ENCODE measurements at places on chromosomes 4 and X.
A peak's percentile ranks its signal among the peaks of the same experiment; 100 is the strongest.

DNA sequence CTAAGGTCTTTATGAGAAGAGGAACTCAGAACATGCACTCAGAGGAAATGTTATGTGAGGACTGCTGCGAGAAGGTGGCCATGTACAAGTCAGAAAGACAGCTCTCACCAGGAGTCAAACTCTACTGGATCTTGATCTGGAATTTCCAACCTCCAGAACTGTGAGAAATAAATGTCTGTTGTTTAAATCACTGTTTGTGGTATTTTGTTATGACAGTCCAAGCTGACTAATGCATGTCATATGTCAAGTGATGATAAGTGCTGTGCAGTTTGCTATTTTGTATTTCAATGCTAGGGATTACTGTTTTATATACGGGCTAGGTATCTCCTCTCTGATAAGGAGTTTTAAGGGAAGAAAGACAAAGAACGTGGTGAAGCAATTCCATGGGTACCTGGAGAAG is 162.3 kb downstream of the CPEB2 start:
- no peak for DNase-seq

- DNase-seq, result no peak
These were observed 104.8 kb upstream of the KIT start for GRCh38 chr4:54553001-54553400.

DNA sequence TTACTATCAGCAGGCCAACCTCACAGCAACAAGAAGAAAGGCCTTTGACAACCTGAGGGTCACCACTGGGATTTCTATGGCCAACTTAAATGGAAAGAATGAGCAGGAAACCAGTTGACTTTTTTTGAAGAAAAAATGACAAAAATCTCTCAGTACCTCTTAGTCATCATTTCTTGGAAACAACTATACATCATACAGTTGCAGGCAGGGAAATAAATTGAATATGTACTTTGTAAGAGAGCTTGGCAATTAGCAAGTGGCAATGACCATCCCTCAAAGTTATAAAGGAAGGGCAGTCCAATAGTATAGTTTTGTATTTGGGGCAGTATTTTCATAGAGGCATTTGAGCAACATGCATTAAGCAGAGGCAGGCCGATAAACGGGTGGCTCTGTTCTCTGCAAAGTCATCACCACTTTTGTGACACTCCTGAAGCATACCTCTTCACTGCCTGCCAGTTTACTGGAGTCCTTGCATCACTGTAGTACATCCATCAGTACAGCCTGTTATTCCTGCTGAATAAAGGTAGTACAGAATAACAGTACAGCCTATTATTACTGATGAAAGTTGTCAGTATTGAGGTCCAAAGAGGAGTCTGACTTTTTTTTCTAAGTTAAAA is 83.3 kb upstream of the AMELX start:
- DNase-seq, result no peak

DNA sequence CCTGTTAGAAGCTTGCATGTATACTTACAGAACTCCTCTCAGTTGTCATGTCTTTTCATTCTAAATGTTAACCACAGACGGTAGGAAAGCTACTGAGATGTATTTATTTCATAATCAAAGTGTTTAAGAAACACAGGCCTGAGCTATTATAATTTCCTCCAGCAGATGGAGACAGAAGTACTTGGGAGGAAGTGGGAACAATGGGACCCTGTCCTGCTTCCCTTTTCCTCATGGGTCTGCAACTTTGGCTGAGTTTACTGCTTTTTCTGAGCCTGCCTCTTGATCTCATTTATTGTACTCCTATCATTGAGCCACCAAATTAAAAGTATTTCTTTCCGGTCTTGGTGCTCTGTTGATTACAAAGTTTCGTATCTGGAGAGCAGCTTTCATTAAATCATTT is 67.7 kb upstream of the SPANXN2 start:
- DNase-seq, result no peak

- no peak for DNase-seq
These were observed 7.7 kb downstream of the SMIM10L2A start for GRCh38 chrX:135429429-135429828.

- DNase-seq, result no peak
These were observed 99.0 kb downstream of the HMX1 start for GRCh38 chr4:8772499-8773123.

GRCh38 chrX:48854898-48855297 is 19.5 kb upstream of the PCSK1N start:
- no peak for DNase-seq

- DNase-seq, result no peak
These were observed 1258.0 kb upstream of the IGFBP7 start for GRCh38 chr4:58368221-58368620.

DNA sequence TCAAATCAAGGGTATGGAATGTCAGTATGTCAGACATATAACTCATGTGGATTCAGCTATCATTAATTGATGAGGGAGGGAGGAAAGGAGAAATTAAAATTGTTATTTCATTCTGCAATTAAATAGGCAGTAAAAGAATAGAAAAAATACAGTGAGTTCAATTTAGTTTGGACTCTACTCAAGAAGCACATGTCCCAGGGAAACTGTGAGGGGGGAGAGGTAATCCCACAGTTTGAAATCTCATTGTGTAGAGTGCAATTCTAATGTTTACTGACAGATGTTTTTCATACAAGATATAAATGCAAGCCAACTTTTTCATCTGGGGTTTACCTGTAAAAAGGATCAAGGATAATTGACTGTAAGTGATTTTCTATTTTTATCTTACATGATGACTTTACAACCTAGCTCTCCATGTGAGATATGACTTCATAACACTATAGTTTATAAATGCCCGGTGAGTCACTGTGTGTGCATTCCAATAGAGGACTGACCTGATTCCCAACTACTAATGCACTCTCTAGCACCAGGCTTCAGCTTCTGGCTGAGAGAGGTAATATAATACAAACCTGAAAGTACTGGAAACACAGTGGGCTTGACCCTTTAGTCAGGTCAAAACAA is 35.2 kb upstream of the SCD5 start:
- no peak for DNase-seq

GRCh38 chr4:101279377-101279871 is 67.9 kb downstream of the PPP3CA start:
- DNase-seq, result peak; percentile 5

- DNase-seq, result no peak
These were observed 30.2 kb downstream of the MAML3 start for GRCh38 chr4:140123666-140124377.

DNA sequence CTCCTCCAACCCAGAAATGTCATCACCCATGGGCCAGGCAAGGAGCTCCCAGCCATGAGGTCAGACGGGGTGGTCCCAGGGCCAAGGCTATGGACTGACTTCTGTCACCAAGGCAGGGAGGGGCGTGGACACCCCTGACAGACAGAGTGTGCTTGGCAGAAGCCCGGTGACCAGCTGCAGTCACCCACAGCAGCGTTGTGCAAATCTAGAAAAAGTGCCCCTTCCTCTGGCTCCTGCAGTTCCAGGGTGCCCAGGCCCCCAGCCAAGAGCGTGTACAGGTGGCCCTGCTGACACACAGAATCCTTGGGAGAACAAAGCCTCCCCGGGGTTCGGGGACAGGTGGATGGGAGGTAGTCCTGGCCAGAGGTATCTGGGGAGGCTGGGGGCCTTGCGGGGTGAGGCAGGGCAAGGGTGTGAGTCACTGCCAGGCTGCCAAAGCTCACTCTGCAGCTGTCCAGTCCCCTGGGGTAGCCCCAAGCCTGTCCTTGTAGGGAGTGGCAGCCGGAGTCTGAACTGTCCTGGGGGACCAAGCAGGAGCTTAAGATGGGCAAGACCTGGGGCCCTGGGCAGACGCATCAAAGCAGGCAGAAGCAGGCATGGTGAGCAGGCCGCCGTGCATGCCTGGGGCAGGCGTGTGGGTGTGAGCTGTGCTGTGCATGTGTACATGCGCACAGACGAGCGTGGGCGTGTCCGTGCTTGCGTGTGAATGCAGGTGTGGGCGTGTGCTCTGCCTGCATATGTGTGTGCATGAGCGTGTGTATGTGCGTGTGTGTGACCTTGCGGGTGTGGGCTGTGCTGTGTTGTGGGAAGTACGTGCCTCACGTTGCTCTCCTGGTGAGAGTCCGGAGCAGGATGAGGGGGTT is 3.3 kb downstream of the MYL5 start:
- DNase-seq, result no peak

DNA sequence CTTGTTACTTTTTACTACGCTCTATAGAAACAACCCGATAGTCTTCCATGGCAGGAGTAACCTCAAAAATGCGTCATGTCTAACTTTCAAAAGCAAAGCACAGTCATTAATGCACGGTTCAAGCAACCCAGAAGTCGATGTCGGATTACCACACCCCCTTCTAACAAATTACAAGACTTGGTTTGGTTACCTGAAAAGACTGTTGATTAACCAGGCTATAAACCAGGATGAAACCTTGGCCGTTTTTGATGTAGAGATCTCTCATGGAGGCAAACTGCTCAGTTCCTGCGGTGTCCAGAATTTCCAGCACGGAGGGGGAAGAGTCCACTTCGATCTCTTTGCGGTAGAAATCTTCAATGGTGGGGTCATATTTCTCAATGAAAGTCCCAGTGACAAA is 2.4 kb downstream of the RAP2C start:
- no peak for DNase-seq

- no peak for DNase-seq
These were observed 180.8 kb downstream of the PRKX start for GRCh38 chrX:3532581-3533085.

DNA sequence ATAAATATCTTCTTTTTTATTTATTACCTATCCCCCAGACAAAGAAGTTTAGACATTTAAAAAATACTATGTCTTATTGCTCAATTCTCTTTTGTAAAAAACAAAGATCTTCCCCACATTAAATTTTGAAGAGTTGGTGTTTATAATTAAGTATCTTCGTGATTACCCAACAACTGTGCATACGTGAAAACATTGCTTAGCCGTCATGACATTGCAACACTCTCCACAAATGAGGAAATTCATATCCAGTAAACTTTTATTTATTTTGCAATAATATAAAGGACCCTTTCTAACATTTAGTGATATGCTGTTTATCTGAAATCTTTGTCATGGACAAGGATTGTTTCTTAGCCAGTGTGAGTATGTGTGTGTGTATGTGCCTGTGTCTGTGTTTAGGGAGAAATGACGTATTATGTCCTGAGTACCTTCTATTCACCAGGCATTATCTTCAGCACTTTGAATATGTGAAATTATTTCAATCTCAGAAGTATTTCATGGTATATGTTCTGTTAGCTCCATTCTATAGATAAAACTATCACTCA is 26.1 kb upstream of the EREG start:
- no peak for DNase-seq

- DNase-seq, result no peak
These were observed 84.1 kb downstream of the TBCK start for GRCh38 chr4:106231931-106232330.

- no peak for DNase-seq
These were observed 171.5 kb upstream of the FRG1 start for GRCh38 chr4:189769131-189769530.

- no peak for DNase-seq
These were observed 426 bp upstream of the XIAP start for GRCh38 chrX:123859409-123859845.

DNA sequence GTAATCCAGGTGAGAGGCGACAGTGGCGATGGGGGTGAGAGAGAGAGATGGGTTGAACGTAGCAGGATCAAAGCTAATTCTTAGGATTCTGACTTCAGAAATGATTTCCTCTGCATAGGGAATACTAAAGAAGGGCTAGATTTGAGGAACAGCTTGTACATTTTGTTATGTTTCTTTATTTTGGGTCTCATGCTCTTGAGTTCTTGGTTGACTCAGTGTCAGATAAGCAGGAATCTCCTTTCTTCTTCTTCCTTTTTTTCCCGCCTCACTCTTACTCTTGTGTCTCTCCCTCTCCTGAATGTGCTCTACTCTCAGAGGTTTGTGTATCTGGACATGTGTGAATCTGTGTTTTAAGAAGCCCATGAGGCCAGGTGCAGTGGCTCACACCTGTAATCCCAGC is 36.4 kb downstream of the FAM193A start:
- DNase-seq, result no peak

- no peak for DNase-seq
These were observed 30.9 kb downstream of the GATB start for GRCh38 chr4:151729731-151730559.
